T-helper 22 cell (primary cell): ENCODE measurements at places on chromosomes 7 and 10.

GRCh38 chr7:156479596-156479995 lies 161.0 kb upstream of the RNF32 start:
- no peak for DNase-seq

DNA sequence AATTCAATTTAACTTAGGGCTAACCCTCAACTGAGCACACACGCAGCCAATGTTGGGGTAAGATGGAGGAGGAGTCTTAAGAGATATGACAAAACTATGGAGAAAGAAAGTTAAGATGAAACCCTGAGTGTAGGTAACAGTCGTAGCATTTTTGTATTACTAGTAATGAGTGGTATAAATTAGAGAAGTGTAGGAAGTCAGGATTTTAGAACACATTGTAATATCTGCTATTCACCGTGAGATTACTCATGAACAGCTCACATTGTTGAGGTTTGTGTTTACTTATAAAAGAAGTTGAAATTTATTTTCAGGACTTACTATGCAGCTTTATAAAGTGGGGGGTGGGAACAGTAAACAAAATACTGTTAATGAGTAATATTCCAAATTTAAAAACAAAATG lies 107.2 kb downstream of the ARHGAP21 start:
- no peak for DNase-seq

GRCh38 chr7:930975-931758 lies 23.3 kb downstream of the ADAP1 start:
- no peak for DNase-seq

DNA sequence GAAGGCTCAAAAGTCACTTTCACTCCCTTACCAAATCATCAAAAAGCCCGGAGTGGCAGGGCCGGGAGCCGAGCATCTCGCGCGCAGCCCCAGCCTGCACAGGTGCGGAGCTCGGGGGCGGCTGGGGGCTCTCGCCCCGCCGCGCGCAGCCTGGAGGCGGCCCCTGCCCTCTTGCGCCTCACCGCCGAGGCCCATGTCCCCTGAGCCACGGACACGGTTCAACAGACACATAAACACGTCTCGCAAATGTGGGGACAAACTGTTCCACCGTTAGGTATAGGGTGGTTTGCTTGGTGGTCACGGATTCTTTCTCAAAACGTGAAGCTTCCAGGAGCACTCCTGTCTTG lies 700 bp downstream of the GSAP start:
- DNase-seq = no peak

- no peak for DNase-seq
Observed at GRCh38 chr7:6258440-6259182, 13.8 kb downstream of the CYTH3 start.
